GM03348 (cell line): ENCODE measurements at places on chromosomes 2 and 18.

GRCh38 chr2:39225567-39225966, 18.2 kb downstream of the CDKL4 start:
- no peak for DNase-seq

DNA sequence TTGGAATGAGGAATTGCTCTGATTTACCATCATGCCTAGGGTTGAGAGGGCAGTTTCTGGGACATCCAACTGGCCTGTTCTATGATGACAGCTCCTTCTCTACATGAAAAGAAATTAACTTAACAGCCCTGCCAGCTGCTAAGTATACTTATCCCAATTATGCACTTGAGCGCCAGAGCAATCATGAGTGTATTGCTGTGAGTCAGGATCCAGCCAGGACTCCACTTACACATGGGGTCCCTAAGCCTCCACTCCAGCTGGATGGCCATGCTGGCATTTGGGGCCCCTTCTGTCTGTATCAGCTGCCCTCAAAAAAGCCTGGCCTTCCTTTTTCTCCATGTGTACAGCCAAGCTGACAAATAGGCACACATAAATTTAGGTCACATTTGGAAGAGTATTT, 481.9 kb downstream of the TMX3 start:
- no peak for DNase-seq

DNA sequence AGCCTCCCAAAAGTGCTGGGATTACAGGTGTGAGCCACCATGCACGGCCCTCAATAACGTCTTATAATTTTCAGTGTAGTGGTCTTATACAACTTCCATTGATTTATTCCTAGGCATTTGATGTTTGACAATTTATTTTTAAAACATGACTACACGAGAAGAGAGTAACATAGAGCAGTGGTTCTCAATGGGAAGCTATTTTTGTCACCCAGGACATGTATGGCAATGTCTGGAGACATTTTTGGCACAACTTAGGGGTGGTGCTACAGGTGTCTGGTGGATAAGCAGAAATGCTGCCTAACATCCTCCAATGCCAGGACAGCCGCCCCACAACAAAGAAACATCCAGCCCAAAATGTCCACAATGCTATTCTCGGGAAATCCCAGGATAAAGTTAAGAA, 12.7 kb upstream of the ANXA4 start:
- DNase-seq, result no peak

DNA sequence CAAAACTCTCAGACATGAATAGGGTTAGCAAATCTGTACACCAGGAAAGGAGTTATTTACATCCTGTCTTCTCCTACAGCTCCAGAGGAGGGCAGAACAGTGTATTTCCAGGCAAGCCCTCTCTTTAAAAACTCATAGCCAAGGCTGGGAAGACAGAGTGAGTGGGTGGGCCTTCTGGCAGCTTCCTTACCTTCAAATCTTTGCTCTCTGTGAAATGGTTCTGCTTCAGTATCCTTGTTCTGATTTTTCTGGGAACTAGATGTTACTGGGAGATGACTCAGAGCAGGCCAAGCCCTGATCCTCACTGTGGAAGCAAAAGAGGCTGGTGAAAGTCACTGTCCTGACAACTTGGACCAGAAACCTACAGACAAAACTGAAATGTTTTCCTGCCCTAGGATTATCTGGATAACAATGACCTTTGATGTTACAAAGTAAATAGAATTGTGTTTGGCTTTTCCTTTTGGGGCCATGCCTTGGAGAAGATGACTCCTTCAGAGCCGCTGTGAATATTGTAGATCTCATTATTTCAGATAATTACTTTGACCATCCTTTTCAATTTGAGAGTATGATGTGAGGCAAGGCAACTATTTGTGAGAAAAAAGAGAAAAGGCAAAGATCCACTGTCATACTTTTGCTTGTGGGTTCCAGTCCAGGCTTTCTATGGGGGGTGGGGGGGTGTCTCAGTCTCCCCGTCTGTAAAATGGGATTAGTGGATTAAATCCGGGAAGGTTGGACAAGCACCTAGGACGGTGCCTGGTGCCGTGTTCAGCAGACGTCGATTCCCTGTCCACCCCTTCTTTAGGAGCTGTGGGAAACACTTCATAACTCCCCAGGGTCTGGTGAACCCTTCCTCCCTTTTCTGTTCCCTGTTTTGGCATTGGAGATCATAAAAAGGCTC, 644 bp upstream of the QPCT start:
- DNase-seq, result peak; percentile 69

DNA sequence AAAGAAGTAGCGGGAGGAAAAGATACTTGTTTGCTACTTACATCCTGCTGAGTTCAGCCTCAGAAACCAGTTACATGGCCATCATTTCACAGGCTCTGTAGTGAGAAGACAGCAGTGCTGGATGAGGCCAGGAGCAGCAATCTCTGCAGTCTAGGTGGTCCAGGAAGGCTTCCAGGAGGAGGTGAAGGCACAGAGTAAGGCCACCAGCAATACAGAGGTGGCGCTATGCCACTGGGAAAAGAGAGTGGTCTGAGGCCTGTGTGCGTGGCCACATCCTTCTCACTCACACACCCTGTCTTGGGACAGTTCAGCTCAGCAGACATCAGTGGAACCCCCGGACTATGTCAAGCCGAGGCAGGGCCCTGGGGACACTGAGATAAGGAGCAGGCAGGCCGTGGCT, 162.7 kb downstream of the KLHL29 start:
- no peak for DNase-seq

- DNase-seq, result no peak
Observed at GRCh38 chr2:207328944-207329386, 163.2 kb upstream of the KLF7 start.

GRCh38 chr2:143217512-143218115, 88.4 kb downstream of the ARHGAP15 start:
- no peak for DNase-seq

DNA sequence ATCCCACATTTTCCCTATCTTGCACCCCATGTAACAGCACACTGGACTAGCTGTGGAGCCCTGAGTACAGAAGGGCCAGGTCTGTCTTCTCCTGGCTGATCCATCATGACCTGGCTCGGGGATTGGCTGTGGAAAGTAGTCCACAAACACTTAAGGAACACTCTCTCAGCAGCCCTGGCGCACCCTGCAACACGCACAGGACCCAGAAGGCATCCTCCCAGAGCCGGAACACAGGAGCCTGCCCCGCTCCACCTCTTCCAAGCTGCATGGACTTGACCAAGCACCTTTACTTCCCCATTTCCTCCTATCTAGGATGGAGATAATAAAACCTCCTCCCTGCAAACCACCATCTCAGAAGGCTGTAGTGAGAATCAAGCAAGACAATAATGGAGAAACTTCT, 151.7 kb downstream of the CTIF start:
- DNase-seq, result no peak

GRCh38 chr2:205367331-205367935, 314.9 kb upstream of the NRP2 start:
- no peak for DNase-seq

- no peak for DNase-seq
Observed at GRCh38 chr2:27652790-27653189, 10.6 kb downstream of the SUPT7L start.

- DNase-seq, result no peak
Observed at GRCh38 chr2:181304011-181304844, 153.0 kb upstream of the ITGA4 start.

DNA sequence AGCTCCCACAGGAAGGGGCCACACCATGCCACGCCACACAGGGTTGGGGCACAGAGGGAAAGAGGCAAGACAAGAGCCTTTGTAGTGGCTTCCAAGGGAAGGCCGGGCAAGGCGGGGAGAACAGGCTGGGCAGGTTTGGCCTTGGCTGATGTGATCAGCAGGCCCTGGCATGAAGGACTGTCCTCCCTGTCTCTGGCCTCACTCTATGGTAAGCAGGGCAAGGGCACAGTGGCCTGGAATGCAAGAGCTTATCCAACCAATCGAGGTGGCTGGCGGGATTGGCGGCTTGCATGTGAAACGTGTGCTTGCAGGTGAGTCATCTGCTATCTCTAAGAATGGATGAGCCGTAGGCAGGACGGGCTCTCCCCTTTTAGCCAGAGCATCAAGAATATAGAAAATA, 6.4 kb upstream of the ATP9B start:
- no peak for DNase-seq

GRCh38 chr2:6421888-6422287, 443.8 kb downstream of the CMPK2 start:
- DNase-seq, result no peak

DNA sequence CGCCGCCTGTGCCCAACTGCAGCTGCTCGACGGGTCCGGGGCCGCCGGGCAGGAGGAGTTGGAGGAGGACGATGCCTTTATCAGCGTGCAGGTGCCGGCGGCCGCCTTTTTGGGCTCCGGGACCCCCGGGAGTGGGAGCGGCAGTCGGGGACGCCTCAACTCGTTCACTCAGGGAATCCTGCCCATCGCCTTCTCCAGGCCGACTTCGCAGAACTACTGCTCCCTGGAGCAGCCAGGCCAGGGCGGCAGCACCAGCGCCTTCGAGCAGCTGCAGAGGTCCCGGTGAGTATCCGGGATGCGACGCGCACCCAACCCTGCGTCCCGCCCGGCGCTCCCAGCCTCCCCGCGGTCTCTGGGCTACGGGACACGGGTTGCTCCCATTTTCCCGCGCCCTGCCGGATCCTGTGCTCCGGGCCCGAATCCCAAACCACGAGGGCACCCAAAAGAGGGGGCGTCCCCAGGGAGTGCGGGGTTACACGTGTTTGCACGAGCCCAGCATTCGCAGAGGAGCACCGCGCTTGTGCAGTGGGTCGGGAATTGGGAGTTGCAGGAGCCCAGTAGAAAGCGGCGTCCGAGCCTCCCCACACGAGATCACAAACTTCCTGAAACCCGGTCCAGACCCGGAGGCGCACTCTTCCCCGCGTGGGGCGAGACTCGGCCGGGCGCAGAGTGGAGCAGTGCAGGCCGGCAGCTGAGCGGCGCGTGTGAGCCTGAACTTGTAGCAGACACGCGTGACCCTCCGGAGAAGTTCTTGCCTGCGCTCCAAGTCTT, 1.2 kb downstream of the CABLES1 start:
- peak; percentile 77 for DNase-seq

- no peak for DNase-seq
Observed at GRCh38 chr2:207619764-207620203, 5.4 kb downstream of the METTL21A start.
